ENCODE measurements at places on chromosomes 3 and 15. TPM values are rescaled to one million over a fixed set of nuclear protein-coding genes. Genes with fewer than 3 reads are reported as not detected.

The PLOD2 gene
- 11.5 TPM for total RNA-seq

The COLQ gene
- 0.23 TPM for total RNA-seq

The SLC12A8 gene
- total RNA-seq, result 5.3 TPM

The ZNF662 gene
- total RNA-seq, result 12.8 TPM

The SLC22A13 gene
- 0.21 TPM for total RNA-seq

The RETNLB gene
- total RNA-seq, result not detected

The GOLGA6D gene
- 0.72 TPM for total RNA-seq

The SEMA4B gene
- total RNA-seq, result 140 TPM

The RYR3 gene
- 0.76 TPM for total RNA-seq

The PRRT3 gene
- total RNA-seq, result 2.9 TPM

The STXBP5L gene
- total RNA-seq, result 0.32 TPM

The CD96 gene
- 0.49 TPM for total RNA-seq

The C3orf70 gene
- total RNA-seq, result 3.6 TPM

The IL12A gene
- 0.30 TPM for total RNA-seq

The FGF7 gene
- 13.2 TPM for total RNA-seq

Data from suprapubic skin (tissue), 4 donors.